Cerebellum (tissue), 4 donors: ENCODE measurements at places on chromosomes 7 and 10.

DNA sequence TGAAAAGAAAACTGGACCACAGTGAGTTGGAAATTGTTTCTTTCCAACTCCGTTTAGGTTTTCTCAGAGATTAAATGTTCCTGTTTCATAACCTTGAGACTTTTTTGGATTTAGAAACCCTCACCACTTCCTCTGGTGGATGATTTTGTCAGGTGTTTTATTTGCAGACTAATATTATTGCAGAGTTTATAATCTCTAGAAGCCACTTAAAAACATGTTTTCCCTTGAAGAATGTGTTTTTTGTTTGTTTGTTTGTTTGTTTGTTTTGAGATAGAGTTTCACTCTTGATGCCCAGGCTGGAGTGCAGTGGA lies 520 bp upstream of the MICU1 start:
- DNase-seq: no peak

DNA sequence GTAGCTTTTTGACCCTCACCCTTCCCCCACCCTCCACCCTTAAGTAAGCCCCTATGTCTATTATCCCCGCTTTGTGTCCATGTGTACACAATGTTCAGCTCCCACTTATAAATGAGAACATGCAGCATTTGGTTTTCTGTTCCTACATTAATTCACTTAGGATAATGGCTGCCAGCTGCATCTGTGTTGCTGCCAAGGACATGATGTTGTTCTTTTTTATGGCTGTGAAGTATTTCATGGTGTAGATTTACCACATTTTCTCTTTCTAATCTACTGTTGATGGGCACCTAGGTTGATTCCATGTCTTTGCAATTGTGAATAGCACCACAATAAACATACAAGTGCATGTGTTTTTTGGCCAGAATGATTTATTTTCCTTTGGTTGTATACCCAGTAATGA lies 232.2 kb downstream of the CACNA2D1 start:
- DNase-seq: no peak

DNA sequence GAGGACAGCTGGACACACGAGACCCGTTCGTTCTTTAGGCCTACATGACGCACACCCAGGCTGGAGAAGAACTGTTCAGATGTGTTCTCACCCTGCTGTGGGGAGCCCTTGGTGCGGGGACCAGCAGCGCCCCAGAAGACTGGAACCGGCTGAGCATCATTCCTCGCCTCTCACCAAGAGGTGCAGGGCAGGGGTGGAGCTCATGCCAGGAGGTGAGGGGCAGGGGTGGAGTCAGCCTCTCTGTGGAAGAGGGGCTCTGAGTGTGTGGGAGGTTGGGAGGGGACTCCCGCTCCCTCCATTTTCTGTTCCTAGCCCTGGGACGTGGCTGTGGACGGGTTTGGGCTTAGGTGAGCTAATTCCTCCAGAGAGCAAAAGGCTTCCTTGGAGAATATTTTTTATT lies 66.0 kb upstream of the SHH start:
- DNase-seq: no peak

GRCh38 chr7:136066304-136067143 lies 89.4 kb upstream of the MTPN start:
- no peak for DNase-seq

- DNase-seq: no peak
Observed at GRCh38 chr7:17185690-17186070, 112.8 kb upstream of the AHR start.

GRCh38 chr7:106767078-106767477 lies 98.0 kb upstream of the PIK3CG start:
- no peak for DNase-seq

- no peak for DNase-seq
Observed at GRCh38 chr10:4813496-4813895, 12.5 kb upstream of the AKR1E2 start.

- no peak for DNase-seq
Observed at GRCh38 chr10:71765176-71765904, 8.0 kb downstream of the VSIR start.

DNA sequence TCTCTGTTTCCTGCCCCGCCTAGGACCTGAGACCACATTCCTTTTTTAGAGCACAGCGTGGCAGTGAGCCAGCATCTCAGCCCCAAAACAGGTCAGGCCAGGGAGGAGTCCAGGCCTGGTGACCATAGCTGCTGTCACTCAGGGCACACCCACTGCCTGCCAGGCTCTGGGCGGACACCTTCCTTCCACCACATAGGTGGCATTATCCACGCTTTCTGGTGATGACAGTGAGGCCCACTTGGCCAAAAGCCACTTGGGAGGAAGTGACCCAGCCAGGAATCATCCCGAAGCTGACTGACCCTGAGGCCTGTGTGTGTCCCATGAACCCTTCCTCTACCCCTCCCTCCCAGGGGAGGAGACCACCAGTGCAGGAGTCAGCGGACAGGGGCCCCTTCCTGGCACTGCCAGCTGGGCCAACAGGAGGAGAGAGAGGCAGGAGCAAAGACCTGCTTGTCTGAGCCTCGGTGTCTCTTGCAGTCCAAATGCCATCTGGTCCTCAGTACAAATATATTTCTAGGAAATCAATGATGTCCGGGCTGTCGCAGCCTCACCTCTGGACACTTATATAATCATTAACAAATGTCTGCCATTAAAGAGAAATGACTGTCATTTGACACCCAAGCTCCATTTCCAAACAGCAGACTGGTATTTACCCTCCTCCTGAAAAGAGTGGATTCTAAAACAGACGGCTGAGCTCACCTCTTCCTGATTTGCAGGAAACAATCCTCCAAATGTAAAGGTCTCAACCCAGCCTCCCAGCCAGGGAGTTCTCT lies 63.0 kb downstream of the ABRAXAS2 start:
- peak; percentile 95 for DNase-seq

- DNase-seq: no peak
Observed at GRCh38 chr7:148809856-148810255, 74.2 kb downstream of the EZH2 start.

DNA sequence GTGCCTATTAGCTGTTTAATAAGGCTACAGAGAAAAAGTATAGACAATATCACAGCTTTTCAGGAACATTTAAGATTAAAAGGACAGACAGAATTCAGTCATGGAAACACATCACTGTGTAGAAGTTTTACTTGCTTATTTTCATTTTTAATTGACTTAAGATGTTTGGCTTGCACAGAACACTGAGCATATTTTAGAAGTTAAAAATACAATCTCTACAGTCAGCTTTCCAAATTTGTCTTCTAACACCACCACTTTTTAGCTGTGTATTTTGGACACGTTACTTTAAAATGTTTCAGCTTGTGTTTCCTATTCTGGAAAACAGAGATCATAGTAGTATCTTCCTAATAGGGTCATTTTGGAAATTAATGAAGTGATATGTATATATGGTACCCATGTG lies 11.8 kb downstream of the CFAP69 start:
- DNase-seq: no peak

GRCh38 chr10:120705309-120705708 lies 145.9 kb upstream of the WDR11 start:
- no peak for DNase-seq

- DNase-seq: no peak
Observed at GRCh38 chr10:60397792-60398191, 8.1 kb upstream of the ANK3 start.

DNA sequence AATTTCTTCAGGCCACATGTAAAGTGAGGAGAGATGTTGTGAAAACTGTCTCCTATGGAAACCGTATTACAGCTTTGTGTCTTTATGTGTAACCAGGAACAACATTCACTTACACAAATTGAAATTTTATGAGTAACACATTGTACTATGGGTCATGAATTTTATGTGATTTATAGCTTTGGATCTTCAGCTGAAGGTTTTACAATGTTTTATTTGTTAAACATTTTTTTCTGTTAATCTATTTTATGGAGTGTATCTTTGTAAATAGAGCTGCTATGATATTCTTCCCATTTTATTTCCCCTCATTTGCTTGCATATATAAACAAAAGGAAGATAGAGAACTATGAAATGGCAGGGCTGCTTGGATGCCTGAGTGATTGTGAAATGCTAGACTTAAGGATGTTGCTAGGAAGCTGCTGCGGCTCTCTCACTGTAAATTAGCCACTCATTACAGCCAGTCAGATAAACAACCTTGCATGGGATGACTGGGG lies 104.5 kb upstream of the PCLO start:
- no peak for DNase-seq

GRCh38 chr7:31986878-31987518 lies 83.2 kb downstream of the PDE1C start:
- DNase-seq: no peak

GRCh38 chr7:26188957-26189541 lies 11.5 kb downstream of the HNRNPA2B1 start:
- no peak for DNase-seq

- no peak for DNase-seq
Observed at GRCh38 chr10:63681993-63682697, 160.9 kb downstream of the REEP3 start.

DNA sequence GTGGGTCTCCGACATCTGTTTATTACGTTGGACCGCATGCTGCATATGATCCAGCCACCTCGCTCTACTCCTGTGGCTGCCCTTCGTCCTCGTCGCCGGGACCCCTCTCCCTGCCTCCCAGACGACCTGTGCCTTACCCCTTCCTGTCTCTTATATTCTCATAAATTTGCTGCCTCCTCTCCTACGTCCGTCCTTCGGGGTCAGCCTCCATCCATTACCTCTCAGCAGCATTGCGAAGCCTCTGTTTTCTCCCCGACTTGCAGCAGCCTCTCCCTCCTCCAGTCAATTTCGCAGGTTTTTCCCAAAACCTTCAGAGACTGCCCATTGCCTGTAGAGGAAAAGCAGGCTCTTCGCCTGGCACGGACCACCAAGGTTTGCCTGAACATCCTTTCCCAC lies 39.4 kb upstream of the LEP start:
- DNase-seq: no peak

DNA sequence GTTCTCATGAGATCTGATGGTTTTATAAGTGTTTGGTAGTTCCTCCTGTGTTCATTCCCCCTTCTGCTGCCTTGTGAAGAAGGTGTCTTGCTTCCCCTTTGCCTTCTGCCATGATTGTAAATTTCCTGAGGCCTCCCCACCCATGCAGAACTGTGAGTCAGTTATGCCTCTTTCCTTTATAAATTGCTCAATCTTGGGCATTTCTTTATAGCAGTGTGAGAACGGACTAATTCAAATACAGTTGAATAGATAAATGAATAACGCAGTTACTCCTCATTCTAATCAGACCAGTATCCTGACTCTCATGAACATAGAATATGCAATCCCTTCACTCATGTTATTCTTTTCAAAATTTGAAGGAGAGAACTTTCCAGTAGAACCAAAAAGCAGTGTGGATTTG lies 375.0 kb upstream of the FZD8 start:
- DNase-seq: no peak

GRCh38 chr10:24756283-24756682 lies 32.6 kb upstream of the ARHGAP21 start:
- DNase-seq: no peak

GRCh38 chr10:47356708-47357107 lies 8.5 kb downstream of the RBP3 start:
- DNase-seq: no peak

- no peak for DNase-seq
Observed at GRCh38 chr7:157565981-157566630, 229.3 kb downstream of the DNAJB6 start.

- no peak for DNase-seq
Observed at GRCh38 chr10:124176349-124177179, 83.2 kb upstream of the CHST15 start.

GRCh38 chr7:73391396-73391795 lies 42.2 kb upstream of the FZD9 start:
- no peak for DNase-seq

DNA sequence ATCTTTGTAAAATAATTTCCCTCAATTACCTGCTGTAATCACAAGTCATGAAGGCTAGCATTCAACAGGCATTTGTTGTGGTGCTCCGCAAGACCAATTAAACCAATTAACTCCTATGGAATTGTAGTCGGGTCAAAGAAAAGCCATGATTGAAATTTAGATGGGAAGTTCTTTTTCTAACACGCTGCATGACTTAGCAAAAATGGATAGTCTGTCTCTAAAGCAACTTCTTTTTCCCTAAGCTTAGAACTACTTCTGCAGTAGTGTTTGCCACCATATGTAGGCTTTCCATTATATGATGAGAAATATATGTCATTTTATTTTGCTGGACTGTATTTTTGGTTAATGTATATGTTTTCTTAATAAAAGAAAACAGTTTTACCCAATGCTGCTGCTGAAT lies 119.1 kb downstream of the TSPAN12 start:
- no peak for DNase-seq

- DNase-seq: no peak
Observed at GRCh38 chr10:99395750-99396445, 34.5 kb downstream of the GOT1 start.

DNA sequence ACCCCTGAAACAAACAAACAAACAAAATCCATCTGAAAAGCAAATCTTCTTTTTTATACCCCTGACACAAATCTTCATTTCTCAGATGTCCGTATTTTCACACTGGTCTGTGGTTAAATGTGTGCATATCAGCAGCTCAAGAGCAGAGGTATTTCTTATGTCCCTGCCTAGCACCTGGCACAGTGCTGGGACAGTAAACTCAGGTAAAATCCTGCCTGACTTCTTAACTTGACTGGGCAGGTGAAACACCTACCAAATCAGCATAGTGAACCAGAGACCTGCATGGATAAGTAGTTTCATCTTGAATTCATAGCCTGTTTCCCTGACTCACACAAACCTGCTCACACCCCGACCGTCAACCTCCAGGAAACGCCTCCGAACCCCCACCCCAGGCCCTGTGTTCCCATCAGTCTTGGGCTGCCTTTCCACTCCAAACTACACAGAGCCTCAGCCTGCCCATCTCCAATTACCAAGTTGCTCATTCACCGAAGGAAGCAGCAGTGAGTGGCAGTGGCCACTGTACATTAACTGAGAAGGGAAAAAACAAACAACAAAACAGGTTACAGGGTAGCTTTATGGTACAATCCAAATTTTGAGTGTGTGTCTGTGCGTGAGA lies 109.9 kb downstream of the HECTD2 start:
- no peak for DNase-seq

- peak; percentile 66 for DNase-seq
Observed at GRCh38 chr10:78436706-78437406, 403.2 kb downstream of the RPS24 start.

DNA sequence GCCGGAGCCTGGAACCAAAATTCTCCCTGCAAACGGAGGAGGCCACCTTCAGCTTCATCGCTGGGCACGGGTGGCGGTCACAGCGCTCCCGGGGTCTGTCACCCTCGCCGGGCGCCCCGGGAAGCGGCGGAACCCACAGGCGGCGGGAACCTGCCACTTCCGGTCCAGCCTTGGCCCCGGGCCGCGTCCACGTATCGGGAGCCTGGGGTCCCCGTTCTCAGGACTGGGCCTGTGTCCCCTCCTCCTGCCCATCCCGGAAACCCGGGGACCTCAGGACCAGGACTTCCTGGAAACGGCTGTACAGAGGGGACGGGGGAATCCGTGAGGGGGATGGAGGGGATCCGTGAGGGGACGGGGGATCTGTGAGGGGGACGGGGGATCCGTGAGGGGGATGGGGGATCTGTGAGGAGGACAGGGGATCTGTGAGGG lies 25.4 kb downstream of the PDGFA start:
- peak; percentile 43 for DNase-seq
